ENCODE measurements at places on chromosomes 6 and 20. TPM values are rescaled to one million over a fixed set of nuclear protein-coding genes. Genes with fewer than 3 reads are reported as not detected.

The STX7 gene
- 28.1 TPM for total RNA-seq

The GJA1 gene
- 82.4 TPM for total RNA-seq

The NRSN1 gene
- total RNA-seq = not detected

The CDKN1A gene
- total RNA-seq = 277 TPM

All from bronchus fibroblast of lung (primary cell).